Left kidney (tissue), 8 donors: ENCODE measurements at places on chromosomes 3 and 15.

GRCh38 chr3:133691273-133692107 lies 29.7 kb upstream of the TOPBP1 start:
- no peak for DNase-seq

DNA sequence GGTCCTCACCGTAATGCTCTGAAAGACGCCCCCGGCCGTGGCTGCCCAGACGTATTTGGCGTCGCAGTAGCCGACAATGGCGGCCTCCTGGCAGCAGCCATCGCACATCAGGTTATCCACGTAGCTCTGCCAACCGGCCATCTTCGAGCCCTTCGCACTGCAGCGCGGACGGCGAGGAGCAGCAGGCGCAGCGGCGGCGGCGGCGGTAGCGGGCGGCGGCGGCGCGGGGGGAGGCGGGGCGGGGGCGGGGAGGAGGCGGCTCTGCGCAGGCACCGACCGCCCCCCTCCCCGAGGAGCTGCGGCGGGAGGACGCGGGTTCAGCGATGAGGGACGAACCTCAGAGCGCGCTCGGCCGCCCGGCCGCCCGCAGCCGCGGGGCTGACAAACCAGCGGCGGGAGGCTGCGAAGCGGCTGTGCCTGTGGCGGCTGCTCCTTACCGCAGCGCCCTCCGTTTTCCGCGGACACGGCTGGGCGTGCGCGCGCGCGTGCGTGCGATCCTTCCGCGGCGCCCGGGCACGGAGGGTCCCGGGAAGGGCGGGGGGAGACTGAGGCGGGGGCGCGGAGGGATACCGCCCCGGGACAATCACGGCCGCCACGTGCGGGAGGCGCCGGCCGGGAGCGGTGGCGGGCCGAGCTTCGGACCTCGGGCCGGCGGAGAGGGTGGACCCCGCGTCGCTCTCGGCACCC lies at the start of gene PFN2:
PFN2 (minus strand) TSS at position 180 of the 687 bp plus-strand sequence; CDS start at position 141, 39 bp downstream.
- DNase-seq = peak; percentile 86

GRCh38 chr3:127751163-127751621 lies 71.1 kb downstream of the MGLL start:
- DNase-seq = no peak

DNA sequence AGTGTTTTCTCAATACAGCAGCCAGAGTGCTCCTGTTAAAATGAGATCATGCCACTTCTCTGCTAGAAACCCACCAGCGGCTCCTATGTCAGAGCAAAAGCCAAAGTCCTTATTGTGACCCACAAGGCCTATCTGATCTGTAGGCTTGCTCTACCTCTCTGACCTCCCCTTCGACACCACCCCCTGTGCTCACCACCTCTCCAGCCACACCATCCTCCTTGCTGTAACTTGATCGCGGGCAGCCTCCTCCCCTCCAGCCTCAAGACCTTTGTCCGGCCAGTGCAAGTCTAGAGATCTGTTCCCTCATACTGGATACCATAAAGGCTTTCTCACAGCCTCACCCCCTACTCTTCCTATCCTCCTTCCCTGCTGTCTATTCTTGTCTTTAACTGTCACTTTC lies 1.9 kb upstream of the IGDCC4 start:
- DNase-seq = no peak

GRCh38 chr3:73697020-73697419 lies 72.3 kb upstream of the PDZRN3 start:
- DNase-seq = no peak

GRCh38 chr3:42057561-42058211 lies 33.5 kb upstream of the TRAK1 start:
- DNase-seq = no peak

DNA sequence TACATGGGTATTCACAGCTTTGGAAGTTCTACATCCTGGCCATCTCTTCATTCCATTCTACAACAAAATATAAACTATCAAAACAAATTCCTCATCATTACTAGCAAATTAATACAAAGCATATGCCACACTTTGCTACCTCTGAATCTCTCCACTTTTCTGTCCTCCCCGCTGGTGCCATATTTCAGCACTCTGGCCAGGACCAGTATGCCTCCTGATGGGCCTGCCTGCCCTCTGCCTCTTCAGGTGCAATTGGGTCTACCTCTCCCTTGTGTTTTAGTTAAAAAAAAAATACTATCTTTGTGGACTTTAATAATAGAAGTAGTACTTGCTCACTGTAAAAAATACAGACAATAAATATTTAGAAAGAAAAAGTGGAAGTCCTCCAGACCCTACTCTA lies 448.8 kb downstream of the WDR72 start:
- DNase-seq = no peak

DNA sequence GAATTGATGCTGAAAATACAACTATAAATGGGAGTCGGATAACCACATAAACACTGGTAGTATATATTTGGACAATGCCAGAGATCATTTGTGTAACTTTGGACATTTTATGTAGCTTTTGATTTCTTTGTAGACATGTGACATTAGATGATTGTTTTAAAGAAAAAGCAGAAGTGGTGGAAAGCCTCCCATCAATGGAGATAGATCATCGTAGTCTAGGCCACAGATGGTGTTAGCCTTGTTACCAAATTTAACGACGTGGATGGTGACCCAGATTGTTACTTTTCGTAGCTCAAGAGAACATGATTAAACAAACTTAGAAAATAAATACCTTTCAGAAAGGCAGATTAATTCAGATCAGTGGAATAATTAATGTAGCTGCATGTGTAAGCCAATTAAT lies 8.8 kb downstream of the CACNA1D start:
- DNase-seq = no peak

- DNase-seq = no peak
Observed at GRCh38 chr3:112848196-112848595, 1.5 kb upstream of the CD200R1L start.

DNA sequence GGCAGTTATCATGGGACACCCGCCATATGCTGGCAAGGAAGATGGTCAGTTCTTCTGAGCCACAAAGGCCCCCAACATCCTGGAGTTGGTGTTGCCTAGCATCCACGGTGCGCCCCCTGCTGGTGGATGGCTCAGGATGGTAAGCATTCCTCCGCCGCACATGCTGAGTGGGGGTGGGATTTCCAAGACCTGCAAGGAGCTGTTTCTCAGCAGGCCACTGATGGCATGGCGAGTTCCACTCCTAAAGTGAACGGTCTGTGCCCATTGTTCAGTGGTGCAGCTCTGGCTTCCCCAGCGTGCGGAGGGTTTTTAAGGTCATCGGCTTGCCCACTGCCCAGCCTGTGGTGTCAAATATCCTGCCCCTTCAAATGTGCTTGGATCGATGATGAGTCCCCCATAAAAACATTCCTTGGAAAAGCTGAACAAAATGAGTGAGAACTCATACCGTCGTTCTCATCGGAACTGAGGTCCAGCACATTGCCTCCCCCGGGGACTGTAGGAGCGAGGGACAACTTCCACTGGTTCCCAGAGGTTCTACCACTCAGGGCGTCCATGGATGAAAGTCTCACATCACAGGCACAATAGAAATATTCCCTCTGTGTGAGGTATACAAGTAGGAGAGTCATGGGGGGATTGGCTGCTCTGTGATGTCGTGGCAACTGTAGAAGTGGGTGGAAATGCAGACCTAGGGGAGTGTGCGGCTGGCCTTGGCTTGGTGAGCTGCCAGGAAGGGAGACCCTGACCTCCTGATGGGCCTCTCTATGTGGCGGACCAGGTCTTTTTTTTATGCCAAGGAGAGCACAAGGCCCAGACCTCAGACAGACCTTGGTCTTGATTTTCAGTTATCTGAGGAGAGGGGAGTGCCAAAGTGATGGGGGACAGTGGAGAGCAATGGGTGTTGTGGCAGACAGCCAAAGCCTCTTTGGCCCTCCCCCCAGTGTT lies 102.0 kb downstream of the SNRPN start:
- DNase-seq = no peak

GRCh38 chr3:16728770-16729745 lies 123.8 kb upstream of the DAZL start:
- no peak for DNase-seq

DNA sequence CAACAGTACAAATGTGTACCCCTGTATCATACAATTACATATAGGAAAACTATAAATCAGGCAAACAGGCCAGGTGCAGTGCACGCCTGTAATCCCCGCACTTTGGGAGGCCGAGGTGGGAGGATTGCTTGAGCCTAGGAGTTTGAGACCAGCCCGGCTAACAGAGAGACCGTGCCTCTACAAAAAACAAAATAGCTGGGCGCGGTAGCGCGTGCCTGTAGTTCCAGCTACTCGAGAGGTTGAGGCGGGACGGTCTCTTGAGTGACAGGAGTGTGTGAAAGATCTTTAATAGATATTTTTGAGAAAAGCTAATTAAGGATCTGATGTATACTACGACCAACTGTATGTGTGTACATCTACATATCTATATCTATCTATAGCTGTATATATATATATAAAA lies 33.8 kb upstream of the BDH1 start:
- no peak for DNase-seq

GRCh38 chr15:100211855-100212850 lies 129.6 kb downstream of the ADAMTS17 start:
- DNase-seq = no peak

- no peak for DNase-seq
Observed at GRCh38 chr15:57586661-57587424, 4.9 kb upstream of the MYZAP start.

DNA sequence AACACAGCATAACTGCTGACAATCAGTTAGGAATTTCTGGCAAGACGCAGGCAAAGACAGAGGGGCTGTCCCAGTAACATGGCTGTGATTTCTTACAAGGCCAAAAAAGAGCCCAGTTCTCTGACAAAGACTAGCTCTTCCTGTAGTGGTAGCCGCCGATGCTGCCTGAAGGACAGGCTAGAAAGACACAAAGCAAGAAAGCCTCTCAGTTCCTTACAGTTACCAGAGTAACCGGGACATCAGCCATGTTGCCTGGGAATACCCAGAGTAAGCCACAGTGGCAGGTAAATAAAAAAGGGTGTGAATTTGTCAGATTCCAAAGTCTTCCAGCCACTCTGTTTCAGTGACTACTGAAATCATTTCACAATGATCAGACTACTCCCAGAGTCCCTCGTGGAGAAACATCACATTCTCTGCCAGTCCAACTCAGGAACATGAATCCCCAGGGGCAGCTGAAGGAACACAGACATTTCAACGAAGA lies 493.6 kb upstream of the ADAMTS9 start:
- DNase-seq = no peak

- no peak for DNase-seq
Observed at GRCh38 chr3:66397745-66398144, 103.1 kb downstream of the LRIG1 start.

GRCh38 chr15:76253691-76254473 lies 57.4 kb downstream of the ETFA start:
- DNase-seq = no peak

GRCh38 chr15:60520825-60521368 lies 42.0 kb upstream of the ICE2 start:
- peak; percentile 61 for DNase-seq

DNA sequence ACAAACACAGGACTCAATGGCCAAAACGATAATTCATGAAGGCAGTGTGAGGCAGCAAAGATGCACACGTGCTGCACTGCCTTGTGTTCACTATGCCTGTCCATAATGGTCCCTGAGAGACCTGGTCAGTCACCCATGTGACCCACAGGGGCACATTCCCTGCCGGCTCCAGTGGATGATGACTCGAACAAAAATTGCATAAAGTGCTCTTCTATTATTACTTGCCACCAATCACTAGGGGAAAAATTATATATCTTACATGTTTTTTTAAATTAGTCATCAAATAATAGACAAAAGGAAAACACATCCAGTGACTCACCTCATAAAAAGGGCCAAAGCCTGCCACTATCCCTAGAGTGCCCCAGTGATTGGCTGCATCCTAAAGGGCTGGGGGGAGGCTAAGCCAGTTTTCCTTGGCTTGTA lies 47.5 kb downstream of the UBP1 start:
- no peak for DNase-seq
